ENCODE measurements at places on chromosomes 7 and 10. TPM values are rescaled to one million over a fixed set of nuclear protein-coding genes. Genes with fewer than 3 reads are reported as not detected.

DDC gene
- 10.4 TPM for polyA plus RNA-seq

ACTR3C gene
- 6.6 TPM for polyA plus RNA-seq

PCLO gene
- 9.0 TPM for polyA plus RNA-seq

CFAP58 gene
- 1.3 TPM for polyA plus RNA-seq

GRM3 gene
- polyA plus RNA-seq, result 0.30 TPM

NKX2-3 gene
- polyA plus RNA-seq, result not detected

All from adrenal gland (tissue), 19 donors.